HCT116 (cell line): ENCODE measurements at places on chromosomes 3 and 15. TPM values are rescaled to one million over a fixed set of nuclear protein-coding genes. Genes with fewer than 3 reads are reported as not detected.

Gene CNTN4
- total RNA-seq = not detected

Gene TIMP4
- not detected for total RNA-seq

Gene RAB5A
- total RNA-seq = 45.0 TPM

- no peak for DNase-seq
These were observed 96.2 kb upstream of the TRPM1 start for GRCh38 chr15:31197497-31198414.

DNA sequence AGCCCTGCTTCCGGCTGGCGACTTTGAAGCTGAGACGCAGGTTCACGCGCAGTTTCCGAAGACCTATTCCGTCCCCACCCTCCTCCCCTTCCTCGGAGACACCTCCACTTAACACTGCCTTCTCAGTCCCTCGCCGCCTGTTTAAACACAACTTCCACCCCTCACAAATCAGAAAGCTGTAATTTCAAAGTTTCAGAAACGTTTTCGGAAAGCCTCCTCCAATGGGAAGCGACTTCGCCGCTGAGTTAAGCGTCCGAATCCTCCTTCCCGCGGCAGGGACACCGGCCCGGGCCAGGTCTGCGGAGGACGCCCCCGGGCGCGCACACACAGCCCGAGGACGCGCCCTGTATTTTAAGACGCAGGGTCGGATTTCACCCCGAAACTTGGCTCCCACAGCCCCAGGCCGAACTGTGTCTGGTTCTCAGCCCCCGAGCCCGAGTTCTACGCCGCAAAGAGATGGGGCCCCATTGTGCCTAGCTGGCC, 559 bp upstream of the LRRN1 start:
- DNase-seq = no peak

Gene KCNMB3
- not detected for total RNA-seq
